ENCODE measurements at places on chromosomes 16 and 17.

GRCh38 chr16:50313596-50314478 lies 47.5 kb downstream of the ADCY7 start:
- ATAC-seq, result peak; percentile 62

DNA sequence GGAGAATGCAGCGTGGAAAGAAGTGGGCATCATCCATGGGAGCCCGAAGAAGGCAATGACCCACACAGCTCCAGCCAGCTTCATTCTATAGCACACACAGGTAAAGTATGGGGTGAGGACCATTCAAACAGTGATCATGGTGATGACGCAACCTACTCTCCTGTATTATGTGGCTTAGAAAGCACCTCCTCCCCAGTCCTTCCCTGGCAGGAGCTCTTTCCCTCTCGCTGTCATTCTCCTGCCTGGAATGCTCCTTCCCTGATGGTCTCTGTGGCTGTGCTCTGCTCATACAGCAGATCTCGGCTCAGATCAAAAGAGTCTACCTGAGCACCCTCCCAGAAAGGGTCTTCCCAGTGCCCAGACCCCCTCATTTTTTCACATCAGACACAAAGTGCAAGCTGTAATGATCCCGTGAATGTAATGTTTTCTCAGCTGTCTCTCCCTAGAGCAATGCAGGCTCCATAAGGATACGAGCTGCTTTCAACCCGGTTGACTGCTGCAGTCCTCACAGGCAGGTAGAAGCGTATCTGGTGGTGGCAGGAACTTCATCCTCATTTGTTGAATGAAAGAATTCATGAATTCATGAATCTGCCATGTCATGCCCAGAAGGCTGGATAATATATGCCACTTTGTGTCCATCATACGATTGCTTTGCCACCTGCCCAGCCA lies 248.8 kb downstream of the HS3ST3A1 start:
- ATAC-seq, result no peak

DNA sequence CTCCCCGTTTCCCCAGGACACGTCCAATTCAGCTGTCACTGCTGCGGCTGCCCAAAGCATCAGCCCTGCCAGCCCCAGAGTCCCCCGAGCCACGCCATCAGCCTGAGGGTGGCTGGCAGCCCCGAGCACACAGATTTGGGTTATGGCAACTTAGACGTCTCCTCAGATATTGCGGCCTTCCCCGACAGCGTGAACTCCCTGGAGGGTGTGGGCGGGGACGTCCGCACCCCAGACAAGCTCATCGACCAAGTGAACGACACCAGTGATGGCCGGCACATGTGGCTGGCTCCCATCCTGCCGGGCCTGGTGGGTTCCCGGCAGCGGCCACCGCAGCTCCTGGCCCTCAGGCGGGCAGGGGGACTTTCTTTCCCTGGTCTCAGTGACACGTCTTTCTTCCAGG lies 224.8 kb downstream of the KATNIP start:
- ATAC-seq, result no peak

- ATAC-seq, result no peak
These were observed 17.1 kb upstream of the FAM83G start for GRCh38 chr17:19021622-19022083.

DNA sequence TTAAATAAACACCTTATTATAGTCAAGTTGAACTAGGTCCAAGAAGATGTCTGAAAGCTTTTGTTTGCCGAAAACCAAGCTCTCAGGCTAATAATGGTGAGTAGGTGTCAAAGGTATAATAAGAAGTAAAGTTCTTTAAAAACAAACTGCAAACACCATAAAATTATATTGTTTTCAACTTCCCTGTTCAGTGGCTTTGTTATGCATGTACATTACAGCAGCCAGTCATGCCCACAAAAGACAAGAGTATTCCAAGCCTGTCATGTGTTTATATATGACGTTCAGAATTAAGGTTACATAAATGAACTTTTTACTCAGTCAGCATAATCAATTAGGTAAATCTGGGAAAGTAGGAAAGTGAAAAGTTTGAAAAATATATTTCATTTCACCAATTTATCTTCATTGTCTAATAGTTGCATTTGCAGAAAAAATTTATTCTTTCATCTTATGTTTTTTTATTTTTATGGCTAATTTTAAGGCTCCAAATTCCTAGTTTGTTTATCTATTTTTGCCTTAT lies 928.7 kb upstream of the SOX9 start:
- no peak for ATAC-seq

DNA sequence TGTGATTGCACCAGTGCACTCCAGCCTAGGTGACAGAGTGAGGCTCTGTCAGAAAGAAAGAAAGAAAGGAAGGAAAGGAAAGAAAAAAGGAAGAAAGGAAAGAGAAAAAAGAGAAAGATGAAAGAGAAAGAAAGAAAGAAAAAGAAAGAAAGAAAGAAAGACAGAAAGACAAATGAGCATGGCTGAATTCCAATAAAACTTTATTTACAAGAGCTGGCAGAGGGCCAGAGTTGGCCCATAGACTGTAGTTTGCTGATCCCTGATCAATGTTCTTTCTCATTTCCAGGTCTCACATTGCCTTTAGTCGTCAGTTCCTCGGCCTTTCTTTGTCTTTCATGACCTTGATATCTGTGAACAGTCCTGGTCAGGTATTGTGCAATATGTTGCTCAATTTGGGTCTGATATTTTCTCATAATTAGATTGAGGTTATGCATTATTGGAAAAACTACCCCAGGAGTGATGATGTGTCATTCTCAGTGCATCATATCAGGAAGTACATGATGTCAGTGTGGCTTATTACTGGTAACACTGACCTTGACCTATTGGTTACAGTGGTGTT lies 68.5 kb upstream of the MED9 start:
- peak; percentile 38 for ATAC-seq
